Heart left ventricle (tissue), 16 donors: ENCODE measurements at places on chromosomes 1 and 21. TPM values are rescaled to one million over a fixed set of nuclear protein-coding genes. Genes with fewer than 3 reads are reported as not detected.

GRCh38 chr21:18620436-18620835 lies 216.9 kb upstream of the TMPRSS15 start:
- H3K27me3 ChIP-seq, result no peaks in the 10 kb centered on the region
- no peaks in the 10 kb centered on the region for H3K36me3 ChIP-seq
- no peaks in the 10 kb centered on the region for H3K4me1 ChIP-seq
- H3K27ac ChIP-seq, result no peak overlapping the region
- no peak for DNase-seq

GRCh38 chr1:247857985-247858619 lies 1.1 kb downstream of the TRIM58 start:
- no peak overlapping the region for H3K27ac ChIP-seq
- H3K4me3 ChIP-seq, result no peak overlapping the region
- no peak for DNase-seq
- H3K4me1 ChIP-seq, result no peaks in the 10 kb centered on the region
- no peaks in the 10 kb centered on the region for H3K36me3 ChIP-seq

GRCh38 chr1:240352769-240353168 lies 259.2 kb downstream of the GREM2 start:
- H3K4me3 ChIP-seq, result no peak overlapping the region
- H3K27me3 ChIP-seq, result no peaks in the 10 kb centered on the region
- no peak for DNase-seq
- no peaks in the 10 kb centered on the region for H3K36me3 ChIP-seq
- no peaks in the 10 kb centered on the region for H3K4me1 ChIP-seq

GRCh38 chr1:17397910-17398695 lies 26.1 kb downstream of the PADI6 start:
- no peak overlapping the region for H3K27ac ChIP-seq
- H3K27me3 ChIP-seq, result no peaks in the 10 kb centered on the region
- no peaks in the 10 kb centered on the region for H3K36me3 ChIP-seq
- no peak for DNase-seq
- no peaks in the 10 kb centered on the region for H3K4me1 ChIP-seq

GRCh38 chr1:229479660-229480399 lies 28.3 kb downstream of the NUP133 start:
- H3K4me3 ChIP-seq, result no peak overlapping the region
- peaks cover 93% of the 10 kb centered on the region for H3K36me3 ChIP-seq
- no peaks in the 10 kb centered on the region for H3K4me1 ChIP-seq
- DNase-seq, result no peak

DNA sequence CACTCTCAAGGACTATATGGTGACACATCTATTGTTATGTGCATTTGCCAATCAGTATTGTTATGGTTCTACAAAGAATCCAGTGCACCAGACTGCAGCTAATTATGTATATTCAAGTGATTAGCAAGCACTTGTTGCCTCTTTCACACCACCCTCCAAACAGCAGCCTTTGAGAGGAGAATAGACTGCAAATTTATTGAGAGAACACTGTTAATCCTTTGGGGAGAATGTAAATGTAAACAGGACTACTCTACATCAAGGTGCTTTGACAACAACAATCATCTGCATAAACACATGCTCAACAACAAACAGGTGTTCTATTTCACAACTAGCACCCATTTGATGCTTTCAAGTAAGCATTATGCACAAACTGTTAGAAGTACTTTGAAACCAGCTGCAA lies 117.4 kb downstream of the AKT3 start:
- no peaks in the 10 kb centered on the region for H3K36me3 ChIP-seq
- no peak overlapping the region for H3K4me3 ChIP-seq
- H3K27ac ChIP-seq, result no peak overlapping the region
- no peaks in the 10 kb centered on the region for H3K27me3 ChIP-seq

DNA sequence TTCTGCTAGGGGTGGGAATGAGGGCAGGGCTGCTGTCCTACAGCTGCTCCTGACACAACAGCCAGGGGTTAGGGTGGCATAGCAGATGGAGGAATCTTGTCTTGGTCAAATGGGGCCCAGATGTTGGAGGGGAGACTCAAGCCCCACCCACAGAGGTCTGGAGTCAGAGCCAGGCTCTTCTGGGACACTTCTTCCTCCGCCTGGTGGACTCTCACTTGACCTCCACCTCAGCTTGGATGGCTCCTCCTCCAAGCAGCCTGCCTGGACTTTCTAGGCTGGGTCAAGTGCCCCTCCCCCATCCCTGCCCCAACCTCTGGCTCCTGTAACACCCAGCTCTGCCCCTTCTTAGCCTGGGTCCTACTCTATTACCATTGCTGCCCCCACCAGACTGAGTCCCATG lies 35.5 kb downstream of the EPHA2 start:
- H3K27me3 ChIP-seq, result no peaks in the 10 kb centered on the region
- peak; percentile 29 for DNase-seq
- H3K27ac ChIP-seq, result no peak overlapping the region
- peaks cover 10% of the 10 kb centered on the region for H3K36me3 ChIP-seq
- H3K4me3 ChIP-seq, result no peak overlapping the region

DNA sequence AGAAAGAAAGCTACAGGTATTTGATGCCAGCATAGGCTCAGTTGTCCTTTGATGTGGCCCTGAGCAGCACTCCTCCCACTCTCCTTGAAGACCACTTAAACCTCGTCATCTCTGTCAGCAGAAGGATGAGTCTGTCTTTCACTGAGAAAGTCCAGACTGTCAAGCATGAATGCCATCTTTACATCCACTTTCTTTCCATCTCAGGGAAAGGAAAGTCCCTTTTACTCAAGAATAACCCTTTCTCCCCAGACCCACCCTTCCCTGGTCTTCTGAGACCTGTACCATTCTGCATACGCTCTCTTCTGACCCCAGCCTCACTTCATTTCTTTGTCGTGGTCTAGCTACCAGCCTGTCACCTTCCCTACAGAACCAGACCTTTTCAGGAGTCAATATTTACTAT lies 4.0 kb upstream of the ELAPOR1 start:
- H3K27ac ChIP-seq, result no peak overlapping the region
- no peak for DNase-seq
- H3K4me3 ChIP-seq, result no peak overlapping the region
- H3K27me3 ChIP-seq, result peaks cover 14% of the 10 kb centered on the region
- H3K4me1 ChIP-seq, result peaks cover 21% of the 10 kb centered on the region

DNA sequence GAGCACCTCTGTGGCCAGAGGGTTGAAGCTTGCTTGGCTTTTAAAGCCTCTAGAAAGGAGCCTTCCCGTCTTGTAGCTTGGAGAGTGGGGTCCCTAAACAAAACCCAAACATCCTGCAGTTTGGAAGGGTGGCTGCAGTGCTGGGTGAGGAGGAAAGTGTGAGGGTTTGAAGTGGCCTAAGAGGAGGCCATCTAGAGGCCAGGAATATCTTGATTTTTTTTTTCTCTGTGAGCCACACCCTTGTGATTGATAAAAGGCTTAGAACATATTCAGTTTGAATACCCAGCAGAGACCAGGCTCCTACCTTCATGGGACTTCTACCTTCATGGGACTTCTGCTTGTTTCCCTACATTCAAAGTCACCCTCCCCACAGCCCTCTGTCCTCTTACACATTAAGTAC lies 37.3 kb upstream of the PIGV start:
- H3K4me3 ChIP-seq, result no peak overlapping the region
- no peak overlapping the region for H3K27ac ChIP-seq
- H3K27me3 ChIP-seq, result no peaks in the 10 kb centered on the region

DNA sequence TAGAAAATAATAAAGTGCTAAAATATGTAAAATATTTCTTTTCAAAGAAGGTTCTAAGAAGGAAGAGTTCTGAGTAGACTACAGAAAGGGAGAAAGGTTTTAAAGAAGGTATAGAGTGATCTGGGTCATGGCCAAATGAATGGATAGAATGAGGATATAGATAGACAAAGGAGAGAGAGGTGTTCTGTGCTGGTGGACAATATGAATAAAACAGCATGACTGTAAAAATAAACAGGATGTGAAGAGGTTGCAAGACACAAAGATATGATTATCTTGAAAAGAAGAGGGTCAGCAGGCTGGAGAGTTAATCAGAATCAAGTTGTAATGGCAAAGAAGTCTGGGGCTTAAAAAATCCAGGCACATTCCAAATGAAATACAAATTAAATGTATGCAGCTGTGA lies 86.7 kb upstream of the GNG4 start:
- H3K4me1 ChIP-seq, result no peaks in the 10 kb centered on the region
- H3K27me3 ChIP-seq, result no peaks in the 10 kb centered on the region
- H3K27ac ChIP-seq, result no peak overlapping the region

- no peak overlapping the region for H3K4me3 ChIP-seq
- no peaks in the 10 kb centered on the region for H3K27me3 ChIP-seq
- no peaks in the 10 kb centered on the region for H3K36me3 ChIP-seq
- DNase-seq, result peak; percentile 37
- peak overlapping the region; percentile 2 for H3K27ac ChIP-seq
Observed at GRCh38 chr21:26070822-26071425, 99.6 kb downstream of the APP start.

GRCh38 chr1:234755449-234755863 lies 145.5 kb upstream of the IRF2BP2 start:
- H3K36me3 ChIP-seq, result no peaks in the 10 kb centered on the region
- H3K4me3 ChIP-seq, result no peak overlapping the region
- no peaks in the 10 kb centered on the region for H3K4me1 ChIP-seq
- H3K27ac ChIP-seq, result no peak overlapping the region
- no peaks in the 10 kb centered on the region for H3K27me3 ChIP-seq

- no peaks in the 10 kb centered on the region for H3K4me1 ChIP-seq
- H3K27ac ChIP-seq, result no peak overlapping the region
- no peak for DNase-seq
- no peaks in the 10 kb centered on the region for H3K27me3 ChIP-seq
- no peaks in the 10 kb centered on the region for H3K36me3 ChIP-seq
Observed at GRCh38 chr1:234768569-234769283, 158.7 kb upstream of the IRF2BP2 start.

- H3K4me1 ChIP-seq, result no peaks in the 10 kb centered on the region
- no peak overlapping the region for H3K4me3 ChIP-seq
- H3K27ac ChIP-seq, result no peak overlapping the region
- no peaks in the 10 kb centered on the region for H3K36me3 ChIP-seq
Observed at GRCh38 chr1:159428536-159428935, 3.5 kb upstream of the OR10J4 start.

DNA sequence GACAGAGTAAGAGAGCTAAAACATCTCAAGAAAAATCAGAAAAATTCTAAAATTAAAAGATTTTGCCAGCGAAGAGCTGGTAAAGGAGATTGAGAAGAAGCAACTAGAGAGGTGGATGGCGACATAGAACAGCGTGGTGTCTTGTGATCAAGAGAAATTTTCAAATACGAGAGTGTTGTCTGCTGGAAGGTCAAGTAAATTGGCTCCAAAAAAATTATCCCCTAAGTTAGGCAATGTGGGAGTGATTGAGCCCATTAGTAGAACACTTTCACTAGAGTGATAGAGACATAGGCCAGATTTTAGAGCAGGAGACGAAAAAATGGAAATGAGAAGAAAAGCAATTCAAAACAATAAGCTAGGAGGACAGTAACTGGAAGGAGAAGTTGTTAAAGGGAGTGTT lies 94.3 kb upstream of the MPC2 start:
- H3K4me1 ChIP-seq, result no peaks in the 10 kb centered on the region
- H3K4me3 ChIP-seq, result no peak overlapping the region
- no peaks in the 10 kb centered on the region for H3K27me3 ChIP-seq

DNA sequence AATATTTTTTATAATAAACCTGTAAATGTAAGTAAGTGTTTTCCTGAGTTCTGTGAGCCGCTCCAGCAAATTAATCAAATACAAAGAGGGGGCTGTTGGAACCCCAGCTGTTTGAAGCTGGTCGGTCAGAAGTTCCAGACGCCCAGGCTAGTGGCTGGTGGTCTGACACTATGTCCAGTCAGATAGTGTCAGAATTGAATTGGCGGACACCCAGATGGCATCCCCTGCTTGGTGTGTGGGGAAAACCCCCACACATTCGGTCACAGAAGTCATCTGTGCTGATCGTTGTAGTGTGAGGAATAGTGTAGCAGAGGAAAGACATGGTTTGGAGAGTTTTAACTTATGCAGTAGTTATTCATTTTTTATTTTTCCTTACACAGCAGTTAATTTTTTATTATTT lies 32.4 kb downstream of the TBCE start:
- H3K27me3 ChIP-seq, result no peaks in the 10 kb centered on the region
- peaks cover 12% of the 10 kb centered on the region for H3K36me3 ChIP-seq
- no peaks in the 10 kb centered on the region for H3K4me1 ChIP-seq
- H3K4me3 ChIP-seq, result no peak overlapping the region
- DNase-seq, result no peak

DNA sequence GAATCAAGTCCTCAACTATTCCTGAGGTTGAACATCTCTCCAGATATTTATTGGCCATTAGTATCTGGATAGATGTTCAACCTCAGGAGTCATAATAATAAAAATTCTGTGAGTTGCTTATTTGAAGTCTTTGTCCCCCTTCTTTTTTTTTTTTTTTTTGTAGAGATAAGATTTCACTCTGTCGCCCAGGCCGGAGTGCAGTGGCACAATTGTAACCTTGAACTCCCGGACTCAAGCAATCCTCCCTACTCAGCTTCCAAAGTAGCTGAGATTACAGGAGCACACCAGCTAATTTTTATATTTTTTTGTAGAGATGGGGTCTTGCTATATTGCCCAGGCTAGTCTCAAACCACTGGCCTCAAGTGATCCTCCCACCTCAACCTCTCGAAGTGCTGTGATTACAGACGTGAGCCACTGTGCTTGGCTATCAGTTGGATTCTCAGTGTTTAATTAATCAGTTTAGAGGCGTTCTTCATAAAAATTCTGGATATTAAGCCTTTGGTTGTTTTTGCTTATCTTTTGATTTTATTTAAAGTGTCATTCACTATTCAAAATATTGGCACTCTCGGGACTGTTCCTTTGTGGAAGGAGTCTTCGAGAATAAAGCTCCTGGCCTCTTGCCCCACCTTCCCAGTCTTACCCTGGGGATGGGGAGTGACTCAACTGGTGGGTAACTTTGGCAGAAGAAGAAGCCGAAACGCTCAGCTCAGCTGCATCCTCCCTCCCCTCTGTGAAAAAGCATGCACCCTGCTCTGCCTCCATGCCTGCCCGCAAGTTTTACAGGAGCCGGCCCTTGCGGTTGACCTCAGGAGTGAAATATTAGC lies 11.2 kb upstream of the HYI start:
- H3K27ac ChIP-seq, result no peak overlapping the region
- no peaks in the 10 kb centered on the region for H3K4me1 ChIP-seq
- H3K36me3 ChIP-seq, result no peaks in the 10 kb centered on the region
- no peak for DNase-seq
- no peak overlapping the region for H3K4me3 ChIP-seq

DNA sequence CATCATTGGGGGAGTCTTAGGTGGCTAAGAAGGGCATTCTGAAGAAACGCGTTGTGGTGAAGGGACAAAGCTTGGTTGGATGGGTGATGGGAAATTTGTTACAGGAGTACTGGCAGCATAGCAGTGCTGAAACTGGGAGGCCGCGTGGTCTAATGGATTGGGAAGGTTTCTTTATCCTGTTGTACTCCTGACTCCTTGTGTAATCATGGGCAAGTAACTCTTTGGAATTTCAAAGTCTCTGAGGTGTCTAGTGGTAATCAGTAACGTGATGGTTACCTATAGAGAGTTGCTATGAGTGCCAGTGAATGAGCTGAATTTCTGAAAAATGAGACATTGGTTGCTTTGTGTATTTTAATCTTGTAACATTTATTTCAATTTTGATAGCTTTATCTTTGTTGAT lies 18.5 kb downstream of the DONSON start:
- no peaks in the 10 kb centered on the region for H3K4me1 ChIP-seq
- no peaks in the 10 kb centered on the region for H3K27me3 ChIP-seq
- no peak overlapping the region for H3K4me3 ChIP-seq
- peaks cover 100% of the 10 kb centered on the region for H3K36me3 ChIP-seq

Gene FYB2
- total RNA-seq, result 7.3 TPM

Gene PSMB4
- 237 TPM for total RNA-seq

Gene CYP4B1
- total RNA-seq, result 3.9 TPM

Gene CFHR5
- total RNA-seq, result not detected

Gene PSMA5
- 63.4 TPM for total RNA-seq

Gene SAMD11
- 0.64 TPM for total RNA-seq

Gene GCSAML
- not detected for total RNA-seq

Gene TIAM1
- 9.4 TPM for total RNA-seq

Gene ATAD3C
- not detected for total RNA-seq

Gene IVL
- not detected for total RNA-seq

Gene ITPKB
- total RNA-seq, result 15.6 TPM

Gene ZBED6
- total RNA-seq, result 11.9 TPM

Gene USH2A
- 1.8 TPM for total RNA-seq

Gene DNAJC6
- 7.8 TPM for total RNA-seq
